ENCODE measurements at places on chromosomes 5 and 9.

DNA sequence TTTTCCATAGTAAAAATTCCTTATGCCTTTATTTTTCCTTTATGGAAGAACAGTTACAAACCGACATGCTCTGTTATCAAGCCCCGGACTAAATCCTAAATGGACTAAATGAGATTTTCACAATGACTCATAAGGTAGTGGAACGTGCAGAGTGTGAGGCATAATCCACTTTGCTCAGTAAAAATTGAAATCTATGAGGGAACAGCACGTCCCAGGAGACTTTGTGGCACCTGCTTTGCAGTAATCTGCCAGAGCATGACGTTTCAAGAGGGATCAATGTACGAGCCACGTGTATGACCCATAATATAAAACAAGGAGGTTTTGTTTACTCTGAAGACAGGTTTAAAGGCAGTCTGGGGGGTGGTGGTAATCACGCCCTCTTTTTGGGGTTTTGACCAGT, 83.8 kb upstream of the GNA14 start:
- no peak for DNase-seq

- no peak for DNase-seq
Observed at GRCh38 chr5:136198453-136198852, 5.5 kb upstream of the SMIM32 start.

- DNase-seq, result no peak
Observed at GRCh38 chr9:134509281-134509680, 132.3 kb upstream of the COL5A1 start.

DNA sequence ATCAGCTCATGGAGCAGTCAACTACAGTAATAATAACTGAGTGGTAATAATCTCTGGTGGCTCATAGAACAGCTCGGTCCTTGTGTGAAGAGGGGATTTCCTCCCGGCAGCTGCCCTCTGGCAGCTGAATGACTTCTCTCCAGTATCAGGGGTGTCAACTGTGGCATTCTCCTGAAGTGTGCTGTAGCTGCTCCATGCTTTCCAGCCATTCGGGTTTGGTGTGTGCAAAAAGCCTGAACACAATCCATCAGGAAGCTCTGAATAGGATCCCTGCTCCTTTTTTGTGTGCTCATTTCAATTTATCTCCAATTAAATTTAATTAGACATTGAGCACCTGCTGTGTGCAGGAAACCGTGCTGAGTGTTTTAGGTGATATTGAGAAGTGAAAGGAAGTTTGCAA, 59.8 kb upstream of the BARX1 start:
- DNase-seq, result no peak

- DNase-seq, result no peak
Observed at GRCh38 chr9:27581826-27582225, 8.5 kb upstream of the C9orf72 start.

DNA sequence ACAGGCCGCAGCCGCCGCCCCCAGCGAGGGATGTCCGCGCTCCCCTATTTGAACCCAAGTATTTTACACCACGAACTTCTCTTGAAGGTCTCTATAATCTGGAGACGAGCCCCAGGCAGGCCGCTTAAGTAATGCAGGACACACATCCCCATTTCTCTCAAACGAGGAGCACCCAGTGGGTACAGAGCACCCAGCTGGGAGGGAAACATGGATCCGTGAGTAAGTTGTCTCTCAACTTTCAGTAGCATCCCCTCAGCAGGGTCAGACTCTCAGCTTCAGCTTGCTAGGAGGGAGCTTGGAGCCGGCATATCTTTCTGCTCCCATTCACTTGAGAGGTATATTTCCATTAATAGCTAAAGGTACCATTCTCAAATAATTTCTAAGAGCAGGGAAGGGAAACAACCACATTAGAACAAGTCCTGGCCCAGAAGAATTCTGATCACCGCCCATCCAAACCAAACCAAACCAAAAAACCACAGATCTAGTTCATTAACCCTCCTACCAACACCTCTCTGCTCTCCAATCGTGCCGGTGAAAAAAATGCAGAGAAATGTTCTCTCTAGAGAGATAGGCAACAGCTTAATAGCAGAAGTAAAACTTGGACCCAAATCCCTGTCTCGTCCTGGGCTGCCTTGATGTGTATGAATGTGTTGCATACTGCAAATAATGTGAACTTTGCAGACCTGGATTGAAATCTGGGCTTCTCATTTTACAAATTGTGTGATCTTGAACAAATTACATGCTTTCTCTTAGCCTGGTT, 910 bp downstream of the TDRD7 start:
- no peak for DNase-seq

- DNase-seq, result no peak
Observed at GRCh38 chr9:105257809-105258208, 13.4 kb downstream of the SLC44A1 start.

GRCh38 chr5:95533106-95533505, 21.7 kb downstream of the SKIC3 start:
- DNase-seq, result no peak

DNA sequence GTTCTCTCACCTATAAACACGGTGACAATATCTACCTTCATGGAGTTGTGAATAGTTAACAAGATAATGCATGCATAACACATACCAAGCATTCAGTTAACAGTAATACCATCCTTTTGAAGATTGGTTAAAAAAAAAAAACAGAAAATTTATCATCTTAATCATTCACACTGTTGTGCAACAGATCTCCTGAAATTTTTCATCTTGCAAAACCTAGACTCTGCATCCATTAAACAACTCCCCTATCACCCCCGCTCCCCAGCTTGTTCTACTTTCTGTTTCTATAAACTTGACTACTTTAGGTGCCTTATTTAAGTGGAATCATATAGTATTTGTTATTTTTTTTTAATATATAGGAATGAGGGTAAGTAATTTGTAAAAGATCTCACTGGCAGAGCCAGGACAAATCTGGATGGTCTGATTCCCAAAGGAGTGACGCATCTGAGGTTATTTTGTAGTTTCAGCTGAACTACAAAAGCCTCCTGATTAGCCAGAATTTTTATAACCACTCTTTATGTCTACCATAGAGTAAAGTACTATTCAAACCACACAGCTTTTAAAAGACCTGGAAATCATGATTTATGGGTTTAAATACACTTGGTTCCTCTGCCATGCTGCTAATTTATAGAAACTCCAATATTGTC, 93.0 kb downstream of the FANCC start:
- no peak for DNase-seq

DNA sequence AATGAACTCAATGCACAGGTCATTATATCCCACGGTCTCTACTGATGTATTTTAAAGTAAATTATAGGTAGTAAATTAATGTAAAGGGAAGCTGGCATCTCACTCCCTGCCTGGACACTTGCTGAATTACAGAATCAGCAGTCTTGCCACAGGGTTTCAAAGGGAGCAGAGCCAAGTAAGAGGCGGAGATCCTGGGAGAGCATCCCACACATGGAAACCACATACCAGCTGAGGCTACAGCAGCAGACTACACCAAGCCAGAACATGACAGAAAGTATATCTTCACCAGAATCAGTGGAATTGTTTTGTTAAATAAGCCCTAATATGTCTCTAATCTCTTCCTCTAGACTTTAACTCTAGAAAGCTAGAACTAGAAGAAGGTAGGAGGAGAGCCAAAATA, 1689.2 kb upstream of the WWC1 start:
- no peak for DNase-seq

- no peak for DNase-seq
Observed at GRCh38 chr9:130237076-130237475, 28.5 kb upstream of the HMCN2 start.

- DNase-seq, result no peak
Observed at GRCh38 chr5:128009403-128009802, 74.2 kb upstream of the SLC12A2 start.

GRCh38 chr5:82018462-82018861, 46.6 kb downstream of the ATG10 start:
- DNase-seq, result no peak

Measured in activated CD4-positive, alpha-beta T cell treated with anti-CD3 and anti-CD28 coated beads for 4 hours (primary cell).